ENCODE measurements at places on chromosomes 12 and 14. TPM values are rescaled to one million over a fixed set of nuclear protein-coding genes. Genes with fewer than 3 reads are reported as not detected.

The TAMALIN gene
- 47.1 TPM for total RNA-seq

The BCL11B gene
- 11.5 TPM for total RNA-seq

The SMIM41 gene
- total RNA-seq = 1.5 TPM

GRCh38 chr14:87492561-87492960, 500.4 kb downstream of the GALC start:
- DNase-seq = no peak

DNA sequence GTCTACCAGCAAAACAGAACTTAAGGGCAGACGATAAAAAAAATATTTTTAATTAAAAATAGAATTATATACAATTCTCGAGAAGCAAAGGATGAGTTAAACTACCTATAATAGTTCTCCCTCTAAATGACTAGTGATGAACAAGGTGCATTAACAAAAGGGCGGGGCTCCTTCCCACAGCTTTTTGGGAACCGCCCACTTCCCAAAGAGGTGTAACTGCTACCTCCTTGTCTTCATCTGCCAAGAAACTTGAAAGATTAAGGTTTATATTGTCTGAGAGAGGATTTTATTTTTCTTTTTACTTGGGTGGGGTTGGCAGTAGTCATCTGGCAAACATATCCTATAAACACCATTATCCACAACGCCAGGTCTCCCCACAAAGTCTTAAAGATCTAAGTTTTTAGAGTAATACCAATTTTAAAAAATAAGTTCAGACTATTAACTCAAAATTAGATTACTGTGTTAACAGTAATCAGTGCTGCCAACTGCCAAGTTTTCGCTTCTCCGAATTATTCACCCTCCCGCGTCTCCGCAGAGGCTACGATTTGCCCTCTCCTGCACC, 938 bp downstream of the RALGAPA1 start:
- DNase-seq = no peak

- DNase-seq = no peak
These were observed 62.5 kb downstream of the CCDC88C start for GRCh38 chr14:91354979-91355685.

DNA sequence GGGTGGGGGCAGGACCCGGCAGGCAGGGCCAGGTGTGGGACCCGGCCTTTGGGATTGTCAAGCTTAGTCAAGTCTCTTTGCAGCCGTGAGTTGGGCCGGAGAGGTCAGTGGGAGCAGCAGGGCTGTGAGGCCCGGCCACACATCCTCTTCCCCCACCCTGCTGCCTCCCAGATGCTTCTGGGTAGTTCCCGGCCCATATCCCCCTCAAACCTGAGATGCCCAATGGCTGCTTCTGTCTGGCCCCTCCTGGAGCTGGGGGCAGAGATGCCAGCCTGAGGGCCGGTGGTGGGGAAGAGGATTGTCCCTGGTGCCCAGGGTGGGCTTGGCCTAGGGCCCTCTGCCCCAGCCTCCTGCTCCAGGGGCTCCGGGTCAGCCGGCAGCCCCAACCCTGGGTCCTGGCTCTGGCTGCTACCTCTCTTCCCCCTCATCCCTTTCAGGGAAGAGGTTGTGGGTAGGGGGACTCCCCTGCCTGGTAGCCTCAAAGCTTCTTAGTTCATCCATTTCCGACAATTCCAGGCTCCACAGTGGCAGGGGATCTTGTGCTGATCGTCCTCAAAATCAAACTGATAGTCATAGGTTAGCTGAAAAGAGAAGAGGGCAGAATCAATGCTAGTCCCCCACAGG, 2.8 kb upstream of the PRKAG1 start:
- DNase-seq = no peak

DNA sequence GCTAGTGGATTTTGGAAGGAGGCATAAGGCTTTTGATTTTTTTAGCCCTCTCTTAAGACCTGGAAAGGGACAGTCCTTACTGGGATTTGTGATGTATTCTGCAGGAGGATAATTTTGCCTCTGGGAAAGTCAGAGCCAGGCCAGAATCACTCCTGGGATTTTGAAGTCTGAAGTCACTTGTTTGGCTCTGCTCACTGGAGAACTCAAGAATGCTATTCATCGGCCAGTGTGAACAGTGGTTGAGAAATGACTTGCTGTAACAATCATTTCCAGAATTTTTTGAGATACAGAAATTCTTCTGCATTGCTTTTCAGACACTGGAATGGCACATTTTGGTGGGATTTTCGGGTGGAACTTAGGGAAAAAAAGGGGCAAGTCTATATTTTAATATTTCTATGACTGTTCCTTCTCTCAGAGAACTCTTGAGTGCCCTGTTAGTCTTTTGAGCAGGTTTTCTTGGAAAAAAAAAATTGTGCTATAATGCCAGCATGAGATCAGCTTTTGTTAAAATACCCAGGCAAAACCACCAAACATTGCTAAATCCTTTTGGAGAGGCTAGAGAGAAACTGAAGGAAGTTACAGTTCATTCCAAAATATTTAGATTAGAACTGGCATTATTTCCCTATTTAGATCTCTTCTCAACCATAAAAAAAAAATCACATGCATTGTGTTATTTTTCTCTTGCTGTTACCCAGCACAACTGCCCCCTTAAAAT, 26.1 kb upstream of the BHLHE41 start:
- DNase-seq = no peak

DNA sequence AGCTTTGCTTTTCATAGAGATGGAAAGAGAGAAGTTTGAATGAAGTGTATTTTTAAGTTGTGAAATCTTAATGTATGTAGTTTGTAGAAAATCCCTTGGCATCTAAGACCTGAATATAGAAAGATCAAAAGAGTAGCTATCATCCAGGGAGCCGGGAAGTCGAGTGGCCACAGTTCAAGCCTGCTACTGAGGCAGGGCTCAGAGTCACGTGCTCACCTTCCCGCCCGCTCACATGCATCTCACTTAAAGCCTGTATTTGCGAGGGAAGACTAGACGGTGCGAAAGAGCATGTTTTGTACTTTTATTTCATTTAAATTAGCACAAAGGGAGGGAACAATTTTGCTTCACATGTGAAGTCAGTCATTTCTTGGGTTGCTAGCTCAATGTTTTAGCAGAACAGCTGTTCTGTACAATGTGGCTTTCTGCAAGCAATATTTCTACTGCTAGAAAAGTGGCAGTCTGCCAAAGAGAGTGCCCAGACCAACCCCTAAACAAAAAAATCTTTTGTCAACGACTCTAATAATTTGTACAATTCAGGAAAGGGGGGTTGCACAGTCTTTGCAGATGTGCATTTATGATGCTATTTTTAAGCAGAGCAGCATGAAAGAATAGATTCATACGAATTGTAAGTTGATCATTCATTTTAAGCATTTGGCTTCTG, 290.7 kb downstream of the NPAS3 start:
- no peak for DNase-seq
